ENCODE measurements at places on chromosomes 3 and 15. TPM values are rescaled to one million over a fixed set of nuclear protein-coding genes. Genes with fewer than 3 reads are reported as not detected.
A peak's percentile ranks its signal among the peaks of the same experiment; 100 is the strongest.

- no peak for DNase-seq
Observed at GRCh38 chr15:100192097-100193080, 149.4 kb downstream of the ADAMTS17 start.

GRCh38 chr3:150362515-150363302, 45.4 kb upstream of the TSC22D2 start:
- DNase-seq, result no peak

GRCh38 chr15:63870043-63870394, 36.3 kb upstream of the HERC1 start:
- no peak for DNase-seq

DNA sequence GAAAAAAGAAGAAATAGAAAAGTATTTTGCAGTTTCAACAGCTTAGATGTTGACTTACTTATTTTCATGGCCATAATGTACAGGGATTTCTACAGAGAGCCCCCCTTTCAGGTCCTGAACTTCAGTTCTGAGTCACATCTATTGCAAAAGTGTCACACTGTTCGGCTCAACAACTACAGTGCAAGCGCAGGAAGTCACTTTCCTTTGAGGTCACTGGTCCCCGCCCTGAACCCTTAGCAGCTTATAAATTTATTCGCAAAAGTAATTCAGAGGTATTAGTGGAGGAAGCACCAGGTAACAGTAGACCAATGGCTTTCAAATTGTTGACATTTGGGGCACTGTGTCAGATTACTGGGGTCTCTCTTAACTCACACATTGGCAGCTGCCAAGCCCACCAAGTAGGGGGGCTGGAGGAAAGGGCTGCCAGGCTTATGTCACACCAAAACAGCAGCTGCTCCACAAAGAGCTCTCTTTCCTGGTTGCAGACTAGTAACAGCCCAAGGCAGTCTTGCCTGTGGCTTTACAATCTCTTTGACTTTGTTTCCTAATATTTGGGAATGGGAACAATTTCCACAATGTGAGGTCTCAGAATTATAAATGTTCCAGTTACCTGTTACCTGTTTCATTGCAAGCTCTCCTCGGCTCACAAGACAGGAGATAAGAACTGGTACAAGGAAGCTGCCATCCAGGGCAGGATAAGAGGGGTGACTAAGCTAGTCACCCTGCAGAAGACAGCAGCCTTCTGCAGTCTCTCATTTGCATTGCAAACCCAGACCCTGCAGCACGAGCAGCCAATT, 130.2 kb upstream of the STRIT1 start:
- no peak for DNase-seq

DNA sequence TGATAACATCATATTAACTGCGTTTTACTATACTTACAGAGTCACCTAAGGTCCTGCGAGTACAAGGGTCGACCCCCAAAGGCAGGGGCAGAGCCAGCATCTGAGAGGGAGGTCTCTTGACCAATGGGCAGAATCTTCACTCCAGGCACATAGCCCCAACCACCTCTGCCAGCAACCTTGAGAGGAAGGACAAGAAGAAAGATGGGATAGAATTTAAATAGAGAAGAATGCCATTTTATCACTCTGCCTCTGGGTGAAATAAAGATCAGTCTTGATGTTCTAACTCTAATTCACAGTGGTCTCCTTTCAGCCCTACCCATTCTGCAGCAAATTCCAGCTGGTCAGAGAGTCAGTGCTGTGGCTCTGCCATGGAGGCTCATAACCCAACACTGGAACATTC, 26.5 kb downstream of the KNG1 start:
- DNase-seq, result no peak

DNA sequence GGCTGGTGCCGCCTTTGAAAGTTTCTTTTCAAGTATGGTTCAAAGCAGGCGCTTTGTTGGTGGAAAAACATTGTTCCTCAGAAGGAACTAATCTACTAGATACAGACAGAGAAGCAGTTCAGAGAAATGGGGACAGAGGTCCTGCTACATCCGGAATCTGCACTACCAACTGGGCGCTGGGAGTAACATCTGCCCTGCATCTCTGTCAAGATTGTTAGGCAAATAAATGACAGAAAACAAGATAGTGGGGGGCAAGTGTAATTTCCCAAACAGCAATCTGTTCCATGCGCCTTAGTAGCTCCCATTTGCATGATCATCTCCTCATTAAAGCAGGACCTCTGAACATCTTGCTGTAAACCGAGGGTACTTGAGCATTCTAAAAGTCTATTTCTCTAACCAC, 17.4 kb downstream of the TLE3 start:
- DNase-seq, result no peak

- DNase-seq, result no peak
Observed at GRCh38 chr3:79930196-79930595, 162.4 kb upstream of the ROBO1 start.

DNA sequence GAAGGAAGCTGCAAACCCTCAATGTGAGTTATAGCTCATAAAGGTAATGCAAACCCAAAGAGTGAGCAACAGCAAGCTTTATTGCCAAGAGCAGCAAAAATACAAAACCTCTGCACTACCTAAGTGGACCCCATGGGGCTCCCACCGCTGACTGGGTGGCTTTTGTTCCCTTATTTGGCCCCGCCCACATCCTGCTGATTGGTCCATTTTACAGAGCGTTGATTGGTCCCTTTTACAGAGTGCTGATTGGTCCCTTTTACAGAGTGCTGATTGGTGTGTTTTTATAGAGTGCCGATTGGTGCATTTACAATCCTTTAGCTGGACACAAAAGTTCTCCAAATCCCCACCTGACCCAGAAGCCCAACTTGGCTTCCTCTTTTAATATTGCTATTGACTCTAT, 154.5 kb upstream of the NSMCE3 start:
- DNase-seq, result no peak

- no peak for DNase-seq
Observed at GRCh38 chr15:38085114-38085513, 150.7 kb downstream of the TMCO5A start.

DNA sequence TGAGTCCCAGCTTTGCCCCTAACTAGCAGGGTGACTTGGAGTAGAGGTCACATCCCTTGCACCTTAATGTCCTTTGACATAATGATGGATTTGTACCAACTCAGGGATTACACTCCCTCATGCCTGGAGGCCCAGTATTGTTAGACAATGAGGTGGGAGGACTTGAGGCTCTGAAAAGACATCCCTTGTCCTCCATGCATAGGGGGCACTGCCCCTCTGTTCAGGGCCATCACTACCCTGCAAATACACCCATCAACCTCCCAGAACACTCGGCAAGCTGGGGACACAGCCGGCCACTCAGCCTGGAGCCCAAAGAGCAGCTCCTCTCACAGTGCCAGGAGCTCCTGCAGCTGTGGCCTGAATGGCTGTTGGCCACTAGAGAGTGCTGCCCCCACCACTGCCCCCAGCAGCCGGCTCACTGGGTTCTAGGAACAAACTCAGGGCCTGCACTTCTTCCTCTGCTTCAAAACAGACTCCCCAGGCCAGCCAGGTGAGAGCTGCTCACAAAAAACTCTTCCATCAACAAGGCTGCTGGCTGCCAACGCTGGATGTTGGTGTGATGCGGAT, 90.2 kb downstream of the GABRB3 start:
- no peak for DNase-seq

- DNase-seq, result no peak
Observed at GRCh38 chr15:63178034-63178433, 11.4 kb upstream of the RAB8B start.

DNA sequence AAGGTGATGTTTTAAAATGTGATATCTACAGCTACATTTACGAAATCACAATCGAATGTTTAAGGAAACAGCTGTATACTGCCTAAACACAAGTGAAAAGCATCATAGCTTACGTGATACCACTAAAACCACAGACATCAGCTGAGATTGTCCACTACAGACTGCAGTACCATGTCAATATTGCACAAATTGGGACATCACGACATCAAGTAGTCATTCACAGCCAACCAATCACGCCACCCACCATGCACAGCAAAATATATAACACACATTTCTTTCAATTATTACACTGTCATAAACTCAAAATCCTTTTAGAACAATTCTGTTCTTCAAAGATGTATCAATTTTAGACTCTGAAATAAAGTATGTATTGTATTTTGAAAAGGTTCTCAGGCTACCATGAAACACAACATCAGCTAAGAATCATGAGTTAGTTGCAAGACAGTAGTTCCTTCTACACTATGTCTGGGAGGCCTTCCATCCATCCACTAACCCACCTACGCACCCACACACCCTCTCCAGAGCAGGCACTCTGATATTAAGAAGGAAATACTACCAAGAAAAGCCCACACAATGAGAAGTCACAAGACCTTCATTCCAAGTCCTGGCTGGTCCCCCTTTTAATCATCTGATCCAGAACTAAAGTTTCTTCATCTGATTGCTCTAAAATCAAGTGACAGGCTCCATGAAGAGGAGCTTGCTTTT, 3.1 kb downstream of the DMXL2 start:
- no peak for DNase-seq

- no peak for DNase-seq
Observed at GRCh38 chr15:46589088-46589487, 954.3 kb downstream of the SQOR start.

GRCh38 chr3:185537369-185537970, 14.9 kb downstream of the LIPH start:
- peak; percentile 4 for DNase-seq

DNA sequence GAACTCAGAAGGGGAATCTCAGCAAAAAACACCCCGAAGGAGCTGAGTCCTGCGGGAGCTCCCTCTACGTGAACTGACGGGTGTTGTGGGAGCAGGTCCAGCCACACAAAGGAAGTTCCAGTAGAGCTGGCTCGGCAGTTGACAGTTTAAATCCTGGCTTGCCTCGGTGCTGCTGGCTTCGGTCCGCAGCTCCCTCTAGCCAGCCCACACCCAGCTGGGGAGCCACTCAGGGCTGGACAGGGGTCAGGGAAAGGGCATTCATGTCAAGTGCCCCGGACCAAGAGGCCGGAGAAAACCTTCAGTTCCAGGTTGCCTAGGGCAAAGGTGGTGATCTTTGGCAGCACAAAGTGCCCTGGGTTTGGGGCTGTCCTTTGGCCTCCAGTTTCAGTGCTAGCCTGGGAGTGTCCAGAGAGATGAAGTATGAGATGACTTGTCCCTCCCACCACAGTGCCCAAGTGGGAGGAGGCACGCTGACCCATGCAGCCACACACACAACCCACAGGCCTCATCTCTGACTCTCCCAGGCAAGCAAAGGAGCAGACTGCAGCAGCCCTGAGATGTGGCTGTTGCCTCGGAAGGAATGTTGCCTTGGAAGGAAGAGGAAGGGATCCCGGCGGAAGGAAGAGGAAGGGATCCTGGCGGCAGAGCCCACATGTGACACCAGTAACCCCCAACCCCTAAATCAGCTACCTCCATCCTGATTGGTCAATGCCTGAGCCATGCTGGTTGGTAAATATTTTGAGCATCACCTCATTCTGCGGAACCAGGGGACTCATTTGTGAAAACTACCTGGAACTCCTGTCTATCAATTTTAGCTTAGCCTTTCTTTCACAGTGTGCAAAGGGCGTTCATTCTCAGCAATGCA, 13.9 kb upstream of the ANPEP start:
- DNase-seq, result no peak

GRCh38 chr3:140832883-140833282, 108.8 kb upstream of the SLC25A36 start:
- DNase-seq, result no peak

- DNase-seq, result no peak
Observed at GRCh38 chr15:25690673-25691543, 172.2 kb downstream of the ATP10A start.

DNA sequence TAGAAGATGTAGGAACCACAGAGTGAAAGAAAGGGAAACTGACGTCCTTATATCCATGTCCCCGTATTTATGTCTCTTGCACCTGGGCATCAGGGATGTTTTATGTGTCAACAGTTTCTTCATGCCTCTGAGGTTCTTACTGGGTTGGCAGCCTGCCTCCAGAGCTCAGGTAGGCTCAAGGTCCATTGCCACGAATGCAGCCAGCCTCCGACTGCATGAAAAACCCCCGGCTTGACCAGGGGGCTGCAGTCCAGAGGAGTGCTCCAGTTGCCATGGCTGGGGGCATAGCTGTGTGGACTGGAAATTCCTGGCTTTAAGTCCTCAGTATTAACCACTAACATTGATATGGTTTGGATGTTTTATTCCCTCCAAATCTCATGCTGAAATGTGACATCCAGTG, 2.8 kb upstream of the CSPG5 start:
- no peak for DNase-seq

DNA sequence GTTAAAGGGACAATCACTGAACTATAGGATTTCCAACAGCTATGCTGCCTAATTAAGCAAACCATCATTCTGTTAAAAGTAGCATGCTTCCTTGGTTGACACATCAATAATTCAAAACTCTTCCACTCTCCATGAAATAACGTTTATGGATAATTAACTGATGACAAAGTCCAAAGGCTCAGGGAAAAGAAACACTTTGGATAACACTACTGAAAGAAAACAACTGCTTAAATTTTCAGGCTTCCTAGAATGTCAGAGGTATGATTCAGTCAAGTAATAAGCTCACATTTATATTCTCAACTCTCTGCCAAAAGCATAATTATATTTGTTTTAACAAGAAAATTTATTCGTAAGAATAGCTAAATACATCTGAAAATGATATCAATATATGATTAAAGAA, 49.6 kb downstream of the WDR72 start:
- DNase-seq, result no peak

DNA sequence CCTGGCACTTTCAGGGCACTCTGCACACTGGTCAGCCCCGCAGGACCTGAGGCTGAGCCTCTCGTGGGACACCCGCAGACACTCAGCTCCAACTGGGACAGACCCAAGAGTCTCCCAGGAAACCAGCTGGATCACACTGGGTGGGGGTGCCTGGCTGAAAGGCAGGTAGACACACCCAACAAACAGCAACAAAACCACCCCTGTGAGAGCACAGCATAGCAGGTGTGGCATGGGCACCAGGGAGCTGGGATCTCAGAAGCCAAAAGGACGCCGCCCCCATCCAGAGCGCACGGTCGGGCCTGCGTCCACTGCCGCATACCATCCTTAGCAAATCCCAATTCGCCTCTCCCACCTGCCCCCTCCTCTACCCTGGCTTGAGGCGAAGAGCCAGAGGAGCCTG, 154.2 kb upstream of the LINGO1 start:
- DNase-seq, result no peak

DNA sequence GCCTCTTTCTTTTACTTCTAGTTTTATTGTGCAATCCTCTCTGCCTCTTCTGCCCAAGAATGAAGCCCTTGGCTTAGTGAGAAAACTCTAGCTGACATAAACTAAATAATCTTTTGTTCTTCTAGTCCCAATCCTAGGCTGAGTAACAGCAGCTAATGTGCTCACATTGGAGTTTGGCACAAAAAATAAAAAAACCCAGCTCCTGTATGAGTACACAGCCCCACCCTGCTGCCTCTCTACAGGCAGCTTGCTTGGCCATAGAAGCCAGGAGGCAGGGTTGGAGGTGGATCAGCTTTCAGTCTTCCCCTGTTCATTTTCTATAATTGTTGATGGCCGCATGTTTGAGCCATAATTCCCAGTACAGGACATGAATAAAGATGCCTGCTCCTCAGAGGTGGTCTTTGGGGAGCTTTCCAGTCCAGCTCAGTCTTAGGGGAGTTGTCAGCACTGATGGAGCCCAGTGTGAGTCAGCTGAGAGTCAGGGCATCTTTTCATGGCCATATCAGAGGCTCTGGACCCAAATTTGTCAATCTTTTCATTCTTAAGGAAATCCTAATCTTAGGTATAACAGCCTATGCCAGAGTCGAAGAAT, 46.7 kb downstream of the RTP1 start:
- DNase-seq, result no peak

Gene GCHFR
- total RNA-seq, result 14.1 TPM

Gene CELSR3
- total RNA-seq, result 1.3 TPM

Gene RHOV
- total RNA-seq, result not detected

Gene PLA2G4F
- 0.78 TPM for total RNA-seq

Gene MYO1E
- total RNA-seq, result 121 TPM

Gene SLITRK3
- total RNA-seq, result not detected

Gene CHRFAM7A
- total RNA-seq, result 7.6 TPM

Gene LNP1
- 11.4 TPM for total RNA-seq

Measured in thoracic aorta (tissue), 2 donors.